Esophagus squamous epithelium (tissue), 5 donors: ENCODE measurements at places on chromosomes 1 and 21.

DNA sequence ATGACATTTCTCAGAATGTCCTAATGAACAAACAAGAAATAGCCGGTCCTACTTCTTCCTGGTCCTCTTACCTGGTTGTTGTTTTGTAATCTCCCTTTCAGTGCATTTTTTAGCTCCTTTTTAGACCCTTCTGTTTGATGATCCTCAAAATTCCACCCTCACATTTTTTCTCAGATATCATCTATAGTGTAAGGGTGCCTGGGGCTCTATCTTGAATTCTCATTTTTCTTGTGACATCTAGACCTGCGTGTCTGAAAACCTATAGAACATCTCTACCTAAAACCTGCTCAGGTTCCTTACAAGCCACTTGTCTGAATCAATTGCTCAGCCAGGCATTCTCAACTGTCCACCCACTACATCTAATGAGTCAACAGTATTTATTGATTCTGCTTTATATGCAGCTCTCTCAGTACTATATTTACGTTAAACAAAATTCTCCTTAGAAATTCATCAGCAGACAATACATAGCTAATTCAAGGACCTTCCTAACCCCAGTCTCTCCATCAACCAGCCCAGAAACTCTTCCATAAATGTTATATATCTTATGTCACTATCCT, 36.5 kb upstream of the USH2A start:
- H3K27me3 ChIP-seq = no peaks in the 10 kb centered on the region
- no peaks in the 10 kb centered on the region for H3K36me3 ChIP-seq
- H3K4me3 ChIP-seq = no peak overlapping the region

- DNase-seq = no peak
- no peak overlapping the region for H3K4me3 ChIP-seq
- no peak overlapping the region for H3K27ac ChIP-seq
These were observed 50.3 kb upstream of the MPC2 start for GRCh38 chr1:167987174-167987573.

DNA sequence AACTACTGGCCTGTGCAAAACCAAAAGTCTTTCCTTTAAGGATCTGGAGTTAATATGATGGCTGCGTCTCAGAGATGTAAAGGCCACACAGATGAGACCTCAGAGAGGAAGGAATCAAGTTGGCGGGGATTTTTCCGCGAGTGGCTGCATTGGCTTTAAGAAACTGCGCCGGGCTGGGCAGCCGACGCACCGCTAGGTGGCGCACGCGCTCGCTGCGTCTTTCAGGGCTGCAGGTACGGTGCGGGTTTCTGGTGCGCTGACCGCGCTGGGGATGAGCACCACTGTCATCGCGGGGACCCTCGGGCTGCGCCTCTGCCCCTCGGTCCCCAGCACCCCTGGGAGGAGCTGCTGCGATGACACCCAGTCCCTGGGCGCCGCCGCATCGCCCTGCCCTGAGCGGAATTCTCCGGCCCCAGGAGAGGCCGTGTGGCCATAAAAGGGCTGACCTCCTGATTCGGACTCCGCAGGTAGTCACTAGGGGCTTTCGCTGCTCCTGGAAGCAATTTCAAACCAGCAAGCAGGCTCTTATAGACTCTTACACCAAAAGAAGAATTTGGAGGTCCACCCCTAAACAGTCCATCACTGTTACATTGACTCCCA, 241.0 kb downstream of the KCNJ6 start:
- H3K4me1 ChIP-seq = peaks cover 8% of the 10 kb centered on the region
- no peak overlapping the region for H3K4me3 ChIP-seq
- DNase-seq = no peak
- H3K36me3 ChIP-seq = no peaks in the 10 kb centered on the region
- H3K27me3 ChIP-seq = peaks cover 60% of the 10 kb centered on the region
- H3K27ac ChIP-seq = no peak overlapping the region

- no peak overlapping the region for H3K4me3 ChIP-seq
- H3K4me1 ChIP-seq = peaks cover 31% of the 10 kb centered on the region
- H3K27ac ChIP-seq = no peak overlapping the region
- DNase-seq = no peak
- no peaks in the 10 kb centered on the region for H3K36me3 ChIP-seq
These were observed 9.9 kb downstream of the OBSCN start for GRCh38 chr1:228217551-228218344.

DNA sequence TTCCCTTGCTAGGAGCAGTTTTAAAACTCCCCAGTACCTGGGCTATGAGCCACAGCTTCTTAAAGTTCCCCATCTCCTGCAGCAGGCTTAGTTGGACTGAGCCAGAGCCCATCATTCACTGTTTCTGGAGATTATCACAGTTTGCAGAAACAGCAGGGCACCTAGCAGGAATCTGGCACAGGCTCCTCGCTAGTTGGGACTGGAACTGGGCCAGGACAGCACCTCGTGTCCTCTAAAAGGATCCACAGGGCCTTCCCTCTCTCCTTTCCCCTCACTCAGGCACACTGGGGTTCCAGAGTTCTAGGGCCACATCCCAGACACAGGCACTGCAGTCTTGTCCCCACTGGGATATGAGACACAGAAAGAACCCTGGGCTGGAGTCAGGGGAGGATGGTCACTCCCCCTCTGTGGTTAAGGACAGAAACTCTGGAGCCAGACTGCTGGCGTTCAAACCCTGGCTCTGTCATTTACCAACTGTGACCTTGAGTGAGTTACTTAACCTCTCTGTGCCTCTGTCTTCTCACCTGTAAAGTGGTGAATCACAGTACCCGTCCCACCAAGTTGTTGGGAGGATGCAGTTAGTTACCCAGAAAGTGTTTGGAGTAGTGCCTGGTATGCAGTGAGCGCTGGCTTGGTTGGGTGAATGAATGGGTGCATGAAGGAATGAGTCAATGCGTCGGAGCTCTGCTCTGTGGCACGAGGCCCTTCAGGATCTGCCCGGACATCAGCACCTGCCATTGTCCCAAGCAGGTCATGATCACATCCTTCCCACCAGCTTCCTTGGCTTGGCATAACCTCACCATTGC, 18.8 kb upstream of the ECE1 start:
- DNase-seq = no peak
- H3K27ac ChIP-seq = peak overlapping the region; percentile 75
- no peak overlapping the region for H3K4me3 ChIP-seq
- H3K27me3 ChIP-seq = no peaks in the 10 kb centered on the region
- no peaks in the 10 kb centered on the region for H3K36me3 ChIP-seq
- peaks cover 24% of the 10 kb centered on the region for H3K4me1 ChIP-seq

- H3K27ac ChIP-seq = no peak overlapping the region
- H3K4me1 ChIP-seq = peaks cover 3% of the 10 kb centered on the region
- H3K27me3 ChIP-seq = no peaks in the 10 kb centered on the region
- H3K4me3 ChIP-seq = no peak overlapping the region
These were observed 49.7 kb upstream of the HSD17B7 start for GRCh38 chr1:162740755-162741154.

DNA sequence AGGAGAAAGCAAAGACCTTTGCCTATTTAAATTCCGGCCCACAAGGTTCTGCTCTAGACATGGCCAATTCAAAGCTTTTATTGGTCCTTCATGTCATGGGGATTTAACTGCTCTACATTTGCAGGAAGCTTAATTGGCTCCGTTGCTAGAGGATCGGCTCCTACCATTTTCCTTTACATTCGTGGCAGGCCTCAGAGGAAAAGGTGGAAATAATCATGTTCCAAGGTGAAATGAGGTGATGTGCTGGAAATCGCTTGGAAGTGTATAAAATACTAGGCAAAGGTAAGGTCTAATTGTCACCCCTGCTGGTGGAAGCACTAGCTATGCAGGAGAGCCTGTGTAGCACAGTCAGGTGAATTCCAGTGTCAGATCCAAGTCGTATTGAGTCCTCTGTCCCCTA, 55.5 kb downstream of the ATP1A1 start:
- H3K27ac ChIP-seq = no peak overlapping the region
- DNase-seq = no peak
- H3K4me3 ChIP-seq = no peak overlapping the region
- no peaks in the 10 kb centered on the region for H3K36me3 ChIP-seq
- no peaks in the 10 kb centered on the region for H3K27me3 ChIP-seq

DNA sequence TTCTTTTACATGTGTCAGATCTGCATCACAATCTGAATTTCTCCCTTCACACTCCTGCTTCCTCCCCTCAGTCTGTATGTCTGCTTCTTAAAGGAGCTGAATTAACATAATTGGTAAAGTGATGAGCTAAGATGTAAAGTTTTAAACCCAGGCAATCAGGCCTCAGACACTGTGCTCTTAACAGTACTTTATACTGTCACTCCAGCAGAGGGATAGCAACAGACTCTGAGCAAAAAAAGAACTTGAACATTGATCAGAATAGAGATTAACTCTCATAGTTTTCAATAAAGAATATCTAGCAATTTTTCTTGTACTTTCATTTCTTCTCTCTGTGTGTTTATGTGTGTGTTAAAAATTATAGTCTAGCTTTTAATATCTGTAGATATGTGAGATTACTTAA, 110.3 kb downstream of the DUSP10 start:
- no peak overlapping the region for H3K27ac ChIP-seq
- no peaks in the 10 kb centered on the region for H3K27me3 ChIP-seq
- no peak for DNase-seq
- H3K4me1 ChIP-seq = no peaks in the 10 kb centered on the region
- H3K36me3 ChIP-seq = no peaks in the 10 kb centered on the region
- H3K4me3 ChIP-seq = no peak overlapping the region

- no peaks in the 10 kb centered on the region for H3K27me3 ChIP-seq
- H3K4me1 ChIP-seq = peaks cover 24% of the 10 kb centered on the region
- DNase-seq = no peak
- H3K36me3 ChIP-seq = no peaks in the 10 kb centered on the region
- H3K27ac ChIP-seq = no peak overlapping the region
- no peak overlapping the region for H3K4me3 ChIP-seq
These were observed 15.7 kb downstream of the SERTAD4 start for GRCh38 chr1:210248341-210248740.

DNA sequence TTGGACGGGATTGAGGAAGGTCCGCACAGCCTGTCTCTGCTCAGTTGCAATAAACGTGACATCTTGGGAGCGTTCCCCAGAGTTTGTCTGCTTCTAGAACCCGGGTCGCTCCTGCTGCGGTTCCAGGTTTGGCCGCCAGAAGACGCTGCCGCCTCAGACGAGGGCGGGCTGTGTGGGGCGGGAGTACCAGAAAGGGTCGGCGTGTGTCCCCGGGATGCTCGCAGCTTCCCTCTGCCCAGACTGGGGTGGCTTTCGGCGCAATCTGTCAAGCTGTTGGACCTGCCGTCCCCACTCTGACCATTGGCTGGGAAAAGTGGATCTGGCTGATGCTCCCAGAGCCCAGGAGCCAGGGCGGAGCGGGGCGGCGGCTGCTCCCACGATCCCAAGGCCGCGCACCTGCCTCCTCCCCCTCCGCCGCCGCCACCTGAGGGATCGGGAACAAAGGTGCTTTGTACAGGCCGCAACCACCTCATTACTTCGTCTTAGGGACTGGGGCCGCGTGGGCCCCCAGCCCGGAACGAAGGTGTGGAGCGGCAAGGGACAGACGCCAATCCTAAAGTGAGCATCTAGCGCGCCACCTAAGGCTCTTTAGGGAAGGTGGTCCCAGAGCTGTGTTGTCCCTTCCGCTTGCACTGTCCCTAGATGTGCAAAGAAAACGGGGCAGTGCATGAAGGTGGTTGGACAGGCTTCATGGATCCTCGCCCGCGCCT, 683 bp upstream of the EFNA4 start:
- no peak for DNase-seq
- peak overlapping the region; percentile 93 for H3K4me3 ChIP-seq
- peaks cover 58% of the 10 kb centered on the region for H3K36me3 ChIP-seq
- peak overlapping the region; percentile 92 for H3K27ac ChIP-seq
- peaks cover 31% of the 10 kb centered on the region for H3K4me1 ChIP-seq
- H3K27me3 ChIP-seq = no peaks in the 10 kb centered on the region

DNA sequence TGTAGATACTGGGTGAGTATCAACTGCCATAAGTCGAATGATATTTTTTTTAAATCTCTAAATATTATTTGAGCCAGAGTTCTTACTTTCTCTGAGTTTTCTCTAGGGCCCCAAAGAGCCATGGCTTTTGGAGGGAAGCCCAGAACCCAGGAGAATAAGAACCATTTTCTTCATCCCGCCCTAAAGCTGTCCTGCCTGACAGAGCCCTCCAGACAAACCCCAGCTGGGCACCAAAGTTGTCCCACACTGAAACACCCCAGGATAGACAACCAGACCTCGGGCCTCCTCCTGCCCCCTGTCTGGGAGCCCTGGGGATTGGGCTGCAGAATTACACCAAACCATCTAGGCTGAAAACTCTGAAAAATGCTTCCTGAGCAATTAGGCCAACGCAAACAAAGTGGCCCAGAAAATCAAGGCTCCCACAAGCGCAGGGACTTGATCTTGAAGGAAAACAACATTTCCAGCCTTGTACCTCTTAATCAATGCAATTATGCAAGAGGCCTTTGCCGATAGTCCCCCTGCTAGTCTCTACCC, 113.1 kb downstream of the RRAGC start:
- no peaks in the 10 kb centered on the region for H3K36me3 ChIP-seq
- no peaks in the 10 kb centered on the region for H3K27me3 ChIP-seq
- peaks cover 21% of the 10 kb centered on the region for H3K4me1 ChIP-seq
- no peak for DNase-seq
- no peak overlapping the region for H3K4me3 ChIP-seq
- H3K27ac ChIP-seq = no peak overlapping the region

DNA sequence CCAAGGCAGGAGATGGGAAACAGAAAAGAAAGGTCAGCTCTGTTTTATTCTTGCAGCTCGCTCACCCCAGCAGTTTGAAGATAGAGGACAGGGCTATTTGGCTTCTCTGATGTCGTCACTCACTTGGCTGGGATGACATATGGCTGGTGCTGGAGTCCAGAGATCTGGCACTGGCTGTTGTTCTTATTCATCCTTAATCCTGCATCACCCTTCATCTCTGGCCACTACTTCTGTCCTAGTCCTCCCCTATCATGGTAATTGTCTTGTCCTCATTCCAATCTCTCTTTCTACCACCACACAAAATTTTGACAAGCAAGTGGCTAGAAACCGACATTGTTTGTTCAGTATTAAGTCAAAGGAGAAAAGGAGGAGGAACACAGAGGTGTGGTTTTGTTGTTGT, 103.8 kb upstream of the PDE4B start:
- DNase-seq = no peak
- no peak overlapping the region for H3K4me3 ChIP-seq
- no peaks in the 10 kb centered on the region for H3K36me3 ChIP-seq
- peaks cover 5% of the 10 kb centered on the region for H3K27me3 ChIP-seq
- H3K27ac ChIP-seq = no peak overlapping the region

DNA sequence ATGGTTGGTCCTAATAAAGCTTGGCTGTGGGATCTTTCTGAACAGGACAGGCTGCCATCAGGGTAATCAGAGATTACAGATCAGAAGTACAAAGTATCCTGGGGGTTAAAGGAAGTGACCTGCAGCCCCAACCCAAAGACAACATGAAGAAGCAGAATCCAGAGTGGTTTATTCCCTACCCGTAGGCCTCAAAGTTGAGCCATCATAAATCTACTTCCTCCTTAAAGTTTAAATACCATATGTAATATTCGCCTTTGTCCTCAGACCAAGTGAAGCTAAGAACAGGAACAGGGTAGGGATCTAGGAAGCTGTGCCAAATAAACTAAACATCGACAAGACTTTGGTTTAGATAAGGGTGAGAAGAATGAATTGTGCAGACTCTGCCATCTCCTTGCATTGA, 15.9 kb upstream of the DHX9 start:
- DNase-seq = no peak
- H3K36me3 ChIP-seq = peaks cover 86% of the 10 kb centered on the region
- no peak overlapping the region for H3K27ac ChIP-seq

- no peaks in the 10 kb centered on the region for H3K27me3 ChIP-seq
- no peak overlapping the region for H3K27ac ChIP-seq
- no peaks in the 10 kb centered on the region for H3K4me1 ChIP-seq
- H3K4me3 ChIP-seq = no peak overlapping the region
- no peak for DNase-seq
These were observed 134.6 kb downstream of the TENT5C start for GRCh38 chr1:117740496-117740895.
